A549 (cell line): ENCODE measurements at places on chromosomes 1 and 21. TPM values are rescaled to one million over a fixed set of nuclear protein-coding genes. Genes with fewer than 3 reads are reported as not detected.

Gene IL20
- polyA plus RNA-seq, result not detected in 3 replicates

Gene CHI3L1
- polyA plus RNA-seq, result 0.04 TPM in 1 of 3 replicates, not detected in the others

Gene C1orf94
- not detected in 3 replicates for polyA plus RNA-seq

Gene VANGL2
- 2.9 to 4.2 TPM (median 4.1 TPM) in 3 replicates for polyA plus RNA-seq

Gene GCSAML
- not detected in 3 replicates for polyA plus RNA-seq

GRCh38 chr1:98783821-98784220 is 122.3 kb downstream of the SNX7 start:
- no peak for DNase-seq

DNA sequence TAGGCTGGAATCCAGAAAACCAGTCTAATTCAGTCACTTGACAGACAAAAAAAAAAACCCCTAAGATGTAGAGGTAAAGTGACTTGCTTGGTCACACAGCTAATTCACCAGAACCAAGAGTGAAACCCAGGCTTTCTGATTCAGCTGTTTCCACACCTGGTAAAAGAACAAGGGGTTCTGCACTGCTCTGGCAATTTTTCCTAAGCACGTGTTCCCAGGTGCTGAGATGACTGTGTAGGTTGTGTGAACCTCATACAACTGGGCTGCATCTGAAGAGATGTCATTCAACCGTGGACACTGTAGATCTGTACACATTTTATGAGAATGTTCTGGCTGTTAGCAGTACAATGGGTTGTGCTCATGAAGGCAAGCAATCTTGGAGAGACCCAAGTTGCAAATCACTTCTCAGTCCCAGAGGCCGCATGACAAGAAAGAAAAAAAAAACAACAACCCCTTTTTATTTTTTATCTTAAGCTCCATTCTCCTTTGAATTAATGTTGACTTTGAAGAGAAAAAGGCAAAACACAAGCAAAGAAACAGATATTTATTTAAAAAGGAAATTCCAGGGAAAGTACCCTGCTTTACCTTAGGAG is 95.4 kb downstream of the INTS7 start:
- no peak for DNase-seq

DNA sequence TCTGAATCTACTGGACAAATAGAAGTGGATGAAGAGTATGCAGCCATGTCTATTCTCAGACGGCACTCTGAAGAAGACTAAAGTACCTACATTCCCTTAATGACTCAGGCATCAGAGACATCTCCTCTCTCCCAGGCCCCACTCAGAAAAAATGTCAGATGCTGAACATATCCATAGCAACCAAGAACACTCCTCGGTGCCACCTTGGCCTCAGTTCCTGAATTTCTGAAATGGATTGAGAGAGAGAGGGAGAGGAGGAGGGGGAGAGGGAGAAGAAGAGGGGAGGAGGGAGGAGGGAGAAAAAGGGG is 16.0 kb upstream of the OVAAL start:
- DNase-seq, result no peak

GRCh38 chr1:222736972-222737371 is at the start of gene FAM177B:
TSS of gene FAM177B (plus strand) at chr1:222737202. CDS start at chr1:222746546, 9,344 bp downstream.
- DNase-seq, result no peak

DNA sequence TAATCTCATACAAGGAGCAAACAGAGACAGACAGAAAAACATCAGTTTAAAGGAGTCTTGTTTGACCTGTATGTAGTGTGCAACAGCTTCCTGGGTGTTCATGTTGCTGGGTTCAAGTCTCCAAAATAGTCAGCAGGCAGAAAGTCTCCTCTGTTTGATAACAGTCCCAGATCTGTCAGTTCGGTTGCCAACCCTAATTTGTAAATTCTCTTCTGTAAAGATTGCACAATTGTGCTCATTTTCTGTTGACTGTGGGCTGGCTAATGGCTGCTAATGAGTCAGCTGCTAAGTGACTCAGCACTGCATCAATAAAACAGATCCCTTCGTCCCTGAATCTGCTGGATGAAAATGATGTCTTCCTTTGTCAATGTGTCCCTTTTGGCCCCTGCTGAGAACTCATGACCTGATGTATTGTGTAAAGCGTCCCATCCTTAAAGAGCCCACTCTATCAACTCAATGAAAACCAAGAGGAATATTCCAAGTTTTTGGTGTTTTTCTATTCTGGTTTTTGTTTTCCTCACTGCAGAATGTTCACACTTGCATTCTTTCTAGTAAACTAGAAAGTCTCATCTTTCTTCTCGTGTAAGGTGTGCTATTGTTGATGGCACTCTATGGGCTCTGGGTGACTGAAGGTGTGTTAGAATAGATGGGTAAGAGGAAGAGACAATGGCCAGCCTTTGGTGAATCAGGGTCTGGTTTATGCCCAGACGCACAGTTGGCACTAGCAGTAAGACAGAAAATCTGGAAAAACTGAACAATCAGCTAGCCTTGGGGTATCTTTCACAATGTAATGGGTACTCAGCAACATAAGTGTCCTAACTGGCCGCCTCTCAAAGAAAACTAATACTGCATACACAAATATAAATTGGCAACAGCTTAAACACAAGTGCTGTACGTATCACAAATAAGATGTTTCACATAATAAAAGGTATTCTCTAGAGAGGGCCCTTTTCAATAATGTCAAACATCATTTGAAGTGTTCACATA is 75.1 kb upstream of the SIPA1L2 start:
- peak; percentile 38 for DNase-seq

DNA sequence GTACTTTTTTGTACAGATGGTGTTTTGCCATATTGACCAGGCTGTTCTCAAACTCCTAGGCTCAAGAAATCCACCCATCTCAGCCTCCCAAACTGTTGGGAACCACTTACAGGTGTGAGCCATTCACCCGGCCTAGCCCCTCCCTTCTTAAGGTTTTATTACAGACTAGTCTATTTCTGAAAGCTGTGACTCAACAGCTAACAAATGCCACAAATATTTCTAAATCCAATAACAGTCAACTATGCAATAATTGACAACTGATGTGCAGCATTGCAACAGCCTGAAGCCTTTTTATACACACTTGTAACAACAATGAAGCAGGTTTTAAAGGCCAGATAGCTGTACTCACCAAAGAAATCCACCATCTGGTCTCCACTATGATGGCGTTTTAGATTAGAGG is 51.4 kb downstream of the GRIK1 start:
- no peak for DNase-seq

- no peak for DNase-seq
Observed at GRCh38 chr1:31763671-31764311, 349 bp downstream of the ADGRB2 start.

GRCh38 chr1:112265931-112266330 is 130.1 kb upstream of the CTTNBP2NL start:
- no peak for DNase-seq
